ENCODE measurements at places on chromosomes 7 and 10.

- no peak for DNase-seq
Observed at GRCh38 chr7:4612939-4613841, 68.9 kb upstream of the FOXK1 start.

GRCh38 chr7:153543232-153543631 lies 509.0 kb upstream of the DPP6 start:
- no peak for DNase-seq

DNA sequence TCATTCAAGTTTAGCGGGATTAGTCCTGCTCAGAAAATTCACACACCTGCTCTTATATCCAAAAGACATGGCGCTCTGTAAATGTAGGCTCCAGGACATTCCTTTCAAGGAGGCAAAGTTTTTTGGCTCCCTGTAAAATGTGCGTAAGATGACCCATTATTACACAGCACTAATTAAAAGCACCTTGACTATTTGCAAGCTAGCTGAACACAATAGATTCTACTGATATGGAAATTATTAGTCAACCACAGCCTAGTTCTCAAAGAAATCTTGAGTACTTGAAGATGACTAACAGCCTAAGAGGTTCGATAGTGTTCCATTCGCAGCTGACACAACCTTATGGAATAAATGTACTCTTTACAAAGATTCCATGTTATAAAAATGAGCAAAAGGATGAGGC lies 175.2 kb downstream of the BMPER start:
- no peak for DNase-seq

GRCh38 chr10:53135213-53135896 lies 362.8 kb upstream of the MBL2 start:
- DNase-seq, result no peak

All from stimulated activated CD4-positive, alpha-beta T cell treated with anti-CD3 and anti-CD28 coated beads, Interleukin-12 subunit alpha, Interleukin-12 subunit beta, amount 100 ng/mL, for 24 hours (primary cell).